ENCODE measurements at places on chromosomes 4 and X.

DNA sequence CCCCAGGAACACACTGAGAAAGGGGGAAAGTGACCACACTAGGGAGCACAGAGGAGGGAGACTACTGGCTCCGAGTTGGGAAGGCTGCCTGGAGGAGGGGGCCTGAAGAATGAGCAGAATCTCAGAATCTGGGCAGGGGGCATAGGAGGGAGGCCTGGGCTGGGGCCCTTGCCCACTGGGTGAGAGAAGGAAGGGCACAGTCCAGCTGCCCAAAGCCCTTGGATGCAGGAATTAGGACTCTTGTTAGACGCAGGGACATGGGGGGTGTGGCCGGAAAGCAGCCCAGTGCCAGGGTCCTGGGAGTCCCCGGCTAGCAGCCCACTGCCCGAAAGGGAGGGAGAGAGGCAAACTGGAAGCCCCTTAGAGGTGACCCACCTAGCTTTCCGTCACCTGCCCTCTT lies 1.9 kb upstream of the DUSP9 start:
- H3K27ac ChIP-seq = no peak overlapping the region
- no peaks in the 10 kb centered on the region for H3K4me1 ChIP-seq
- H3K27me3 ChIP-seq = no peaks in the 10 kb centered on the region
- no peaks in the 10 kb centered on the region for H3K36me3 ChIP-seq
- H3K4me3 ChIP-seq = no peak overlapping the region

GRCh38 chr4:175469514-175469913 lies 342.6 kb downstream of the GPM6A start:
- no peaks in the 10 kb centered on the region for H3K4me1 ChIP-seq
- DNase-seq = no peak
- H3K36me3 ChIP-seq = no peaks in the 10 kb centered on the region
- no peak overlapping the region for H3K4me3 ChIP-seq

GRCh38 chr4:56463711-56464110 lies 3.7 kb upstream of the SRP72 start:
- no peaks in the 10 kb centered on the region for H3K27me3 ChIP-seq
- peaks cover 32% of the 10 kb centered on the region for H3K4me1 ChIP-seq
- no peak for DNase-seq

- H3K27me3 ChIP-seq = no peaks in the 10 kb centered on the region
- no peaks in the 10 kb centered on the region for H3K36me3 ChIP-seq
- H3K4me3 ChIP-seq = no peak overlapping the region
- H3K4me1 ChIP-seq = no peaks in the 10 kb centered on the region
- no peak overlapping the region for H3K27ac ChIP-seq
These were observed 248.9 kb downstream of the TLL1 start for GRCh38 chr4:166121897-166122296.

- no peaks in the 10 kb centered on the region for H3K36me3 ChIP-seq
- no peaks in the 10 kb centered on the region for H3K27me3 ChIP-seq
- peak overlapping the region; percentile 43 for H3K27ac ChIP-seq
- no peak for DNase-seq
- H3K4me3 ChIP-seq = peak overlapping the region; percentile 8
- peaks cover 6% of the 10 kb centered on the region for H3K4me1 ChIP-seq
These were observed 6.8 kb upstream of the BCOR start for GRCh38 chrX:40104630-40104984.

DNA sequence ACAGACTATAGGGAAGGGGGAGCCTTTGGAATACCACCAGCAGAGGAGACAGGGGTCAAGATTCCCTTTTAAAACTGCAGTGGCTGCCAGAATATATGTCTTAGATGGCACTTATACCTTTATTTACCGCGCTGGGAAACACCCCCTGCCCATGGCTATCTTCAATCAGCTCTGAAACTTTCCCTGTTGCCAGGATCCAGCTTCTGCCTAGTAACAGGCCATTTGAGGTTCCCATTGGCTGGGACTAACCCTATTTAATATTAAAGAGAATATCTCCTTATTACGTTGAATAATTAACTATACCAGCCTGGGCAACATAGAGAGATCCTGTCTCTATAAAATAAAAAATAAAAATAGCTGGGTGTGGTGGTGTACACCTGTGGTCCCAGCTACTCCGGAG lies 23.8 kb downstream of the SOWAHB start:
- DNase-seq = no peak
- no peaks in the 10 kb centered on the region for H3K27me3 ChIP-seq
- H3K36me3 ChIP-seq = no peaks in the 10 kb centered on the region

DNA sequence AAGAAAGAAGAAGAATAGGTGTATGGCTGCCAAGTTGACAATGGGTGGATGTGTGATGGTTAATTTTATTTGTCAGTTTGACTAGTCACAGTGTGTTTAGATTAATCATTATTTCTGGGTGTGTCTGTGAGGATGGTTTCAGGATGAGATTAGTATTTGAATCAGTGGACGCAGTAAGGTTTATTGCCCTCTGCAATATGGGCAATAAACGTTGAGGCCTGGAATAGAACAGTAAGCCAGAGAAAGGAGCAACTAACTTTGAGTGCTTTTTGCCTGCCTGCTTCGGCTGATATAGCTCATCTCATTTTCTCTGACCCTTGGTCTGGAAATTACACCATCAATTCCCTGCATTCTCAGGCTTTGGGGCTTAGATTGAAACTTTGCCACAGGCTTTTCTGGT lies 140.8 kb upstream of the SPANXN4 start:
- no peak overlapping the region for H3K4me3 ChIP-seq
- H3K27ac ChIP-seq = no peak overlapping the region
- no peaks in the 10 kb centered on the region for H3K4me1 ChIP-seq
- no peaks in the 10 kb centered on the region for H3K27me3 ChIP-seq

DNA sequence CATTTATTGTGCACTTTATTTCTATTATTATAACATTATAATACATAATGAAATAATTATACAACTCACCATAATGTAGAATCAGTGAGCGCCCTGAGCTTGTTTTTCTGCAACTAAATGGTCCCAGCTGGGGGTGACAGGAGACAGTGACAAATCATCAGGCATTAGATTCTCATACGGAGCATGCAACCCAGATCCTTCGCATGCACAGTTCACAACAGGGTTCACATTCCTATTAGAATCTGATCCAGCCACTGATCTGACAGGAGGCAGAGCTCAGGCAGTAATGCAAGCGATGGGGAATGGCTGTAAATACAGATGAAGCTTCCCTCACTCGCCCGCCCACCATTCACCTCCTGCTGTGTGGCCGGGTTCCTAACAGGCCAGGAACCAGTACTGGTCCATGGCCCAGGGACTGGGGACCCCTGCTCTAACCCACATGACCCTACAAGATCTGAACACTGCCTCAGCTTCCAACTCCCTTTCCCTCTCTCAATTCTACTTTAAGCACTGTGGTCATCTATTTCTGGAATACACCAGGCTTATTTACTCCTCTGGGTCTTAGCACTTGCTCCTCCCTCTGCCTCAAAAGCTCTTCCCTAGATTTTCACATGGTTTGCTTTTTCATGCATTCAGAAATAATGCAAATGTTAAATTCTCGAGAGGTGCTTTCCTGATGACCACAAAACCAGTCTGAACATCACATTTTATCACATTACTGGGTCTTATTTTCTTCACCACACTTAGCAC lies 166.8 kb upstream of the HCCS start:
- no peak overlapping the region for H3K4me3 ChIP-seq
- H3K4me1 ChIP-seq = no peaks in the 10 kb centered on the region
- no peaks in the 10 kb centered on the region for H3K36me3 ChIP-seq
- DNase-seq = no peak
- no peaks in the 10 kb centered on the region for H3K27me3 ChIP-seq

DNA sequence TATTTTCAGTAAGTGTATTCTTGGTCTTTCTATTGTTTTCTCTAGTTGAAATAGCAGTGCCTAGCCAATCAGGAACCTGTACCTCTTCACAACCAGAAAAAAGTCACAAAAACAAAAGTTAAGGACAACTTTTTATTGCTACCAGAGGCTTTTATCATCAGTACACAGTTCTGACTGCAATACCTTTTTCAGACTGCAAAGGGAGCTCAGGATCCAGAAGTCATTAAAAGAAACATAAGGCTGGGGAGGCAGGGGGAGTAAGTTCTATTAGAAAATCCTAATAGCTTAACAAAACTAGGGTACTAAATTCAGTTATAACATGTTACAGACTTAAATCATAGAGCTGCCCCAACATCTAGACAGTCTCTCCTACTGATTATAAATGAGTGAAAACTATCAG lies 28.8 kb downstream of the CCNI start:
- no peak overlapping the region for H3K4me3 ChIP-seq
- H3K36me3 ChIP-seq = peaks cover 29% of the 10 kb centered on the region
- no peak for DNase-seq
- H3K27me3 ChIP-seq = no peaks in the 10 kb centered on the region
- H3K4me1 ChIP-seq = peaks cover 4% of the 10 kb centered on the region
- no peak overlapping the region for H3K27ac ChIP-seq

DNA sequence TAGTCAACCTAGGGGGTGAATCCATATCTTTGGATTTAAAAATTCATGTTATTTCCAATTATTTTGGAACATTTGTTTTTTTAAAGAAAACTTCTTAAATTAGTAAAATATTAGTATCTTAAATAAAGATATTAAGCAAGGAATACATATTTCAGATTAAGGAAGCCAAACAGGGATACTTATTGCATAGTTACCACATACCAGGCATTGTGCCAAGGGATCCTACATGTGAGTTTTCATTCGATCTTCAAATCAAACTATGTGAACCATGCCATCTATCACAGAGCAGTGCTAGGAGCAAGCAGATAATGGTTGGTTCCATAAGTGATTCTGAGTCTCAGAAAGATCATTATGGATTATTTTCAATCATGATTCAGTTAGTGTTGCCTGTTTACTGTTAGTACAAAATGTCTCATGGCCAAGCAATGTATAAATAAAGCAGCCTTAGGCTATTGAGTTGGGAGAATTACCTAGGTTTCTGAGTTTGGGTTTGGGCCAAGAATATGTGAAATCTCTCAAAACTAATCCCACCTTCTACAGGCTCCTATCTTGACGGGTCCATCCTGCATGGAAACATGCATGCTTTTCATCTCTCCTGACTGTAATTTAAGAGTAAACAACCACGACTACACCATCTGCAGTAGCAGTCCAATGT lies 176.7 kb downstream of the NPFFR2 start:
- H3K27me3 ChIP-seq = no peaks in the 10 kb centered on the region
- DNase-seq = no peak
- H3K4me3 ChIP-seq = no peak overlapping the region
- no peaks in the 10 kb centered on the region for H3K4me1 ChIP-seq

DNA sequence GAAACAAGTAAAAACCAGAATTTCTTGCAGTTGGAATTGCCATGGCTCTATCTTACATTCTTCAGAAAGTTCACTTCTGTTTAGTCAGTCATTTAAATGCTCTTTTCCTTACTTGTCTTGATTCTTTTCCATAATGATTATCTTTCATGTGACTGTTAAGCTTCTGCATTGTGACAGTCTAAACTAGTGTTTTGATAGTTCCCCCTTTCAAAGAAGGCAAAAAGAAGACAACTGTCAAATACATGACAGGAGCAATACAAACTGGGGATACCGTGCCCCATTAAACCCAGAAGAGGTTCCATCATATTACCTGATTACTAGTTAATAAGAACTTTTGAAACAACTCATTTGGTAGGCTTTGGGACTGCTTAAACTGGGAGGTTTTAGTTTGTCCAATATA lies 476.2 kb downstream of the PCDH19 start:
- DNase-seq = no peak
- H3K36me3 ChIP-seq = no peaks in the 10 kb centered on the region
- no peak overlapping the region for H3K27ac ChIP-seq
- no peaks in the 10 kb centered on the region for H3K4me1 ChIP-seq
- H3K27me3 ChIP-seq = no peaks in the 10 kb centered on the region

DNA sequence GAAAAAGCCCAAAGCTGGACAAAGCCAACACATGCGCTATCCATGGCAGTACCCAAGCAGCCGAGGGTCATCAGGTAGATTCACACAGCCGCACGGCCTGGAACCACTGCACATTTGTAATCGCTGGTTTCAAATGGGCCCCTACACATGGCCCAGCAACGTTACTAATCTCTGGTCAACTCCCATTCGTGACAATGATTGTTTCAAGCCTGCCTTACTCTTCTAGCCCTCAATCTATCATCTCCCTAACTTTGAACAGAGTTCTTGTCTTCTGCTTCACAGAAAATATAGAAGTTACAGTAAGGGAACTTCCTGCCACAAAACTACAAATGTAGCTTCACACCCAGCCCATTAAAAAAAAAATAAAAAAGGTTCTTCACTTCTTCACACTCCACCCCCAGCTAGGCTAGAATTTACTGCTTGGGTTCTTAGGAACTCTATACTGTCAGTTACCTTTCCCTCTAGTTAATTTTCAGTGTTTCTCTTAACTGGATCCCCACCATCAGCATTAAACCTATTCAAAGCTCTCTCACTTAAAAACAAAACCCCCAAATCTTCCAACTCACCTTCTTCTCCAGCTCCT lies 24.2 kb downstream of the CASP3 start:
- peaks cover 27% of the 10 kb centered on the region for H3K4me1 ChIP-seq
- H3K27ac ChIP-seq = no peak overlapping the region
- H3K36me3 ChIP-seq = peaks cover 18% of the 10 kb centered on the region
- DNase-seq = no peak

- H3K36me3 ChIP-seq = no peaks in the 10 kb centered on the region
- no peak for DNase-seq
- no peak overlapping the region for H3K4me3 ChIP-seq
- no peak overlapping the region for H3K27ac ChIP-seq
- H3K27me3 ChIP-seq = no peaks in the 10 kb centered on the region
- H3K4me1 ChIP-seq = no peaks in the 10 kb centered on the region
These were observed 350.0 kb upstream of the CTSO start for GRCh38 chr4:156303708-156304107.

GRCh38 chr4:2977211-2978088 lies 14.1 kb downstream of the GRK4 start:
- peaks cover 5% of the 10 kb centered on the region for H3K4me1 ChIP-seq
- H3K36me3 ChIP-seq = no peaks in the 10 kb centered on the region
- H3K27ac ChIP-seq = no peak overlapping the region
- H3K4me3 ChIP-seq = no peak overlapping the region
- H3K27me3 ChIP-seq = no peaks in the 10 kb centered on the region

DNA sequence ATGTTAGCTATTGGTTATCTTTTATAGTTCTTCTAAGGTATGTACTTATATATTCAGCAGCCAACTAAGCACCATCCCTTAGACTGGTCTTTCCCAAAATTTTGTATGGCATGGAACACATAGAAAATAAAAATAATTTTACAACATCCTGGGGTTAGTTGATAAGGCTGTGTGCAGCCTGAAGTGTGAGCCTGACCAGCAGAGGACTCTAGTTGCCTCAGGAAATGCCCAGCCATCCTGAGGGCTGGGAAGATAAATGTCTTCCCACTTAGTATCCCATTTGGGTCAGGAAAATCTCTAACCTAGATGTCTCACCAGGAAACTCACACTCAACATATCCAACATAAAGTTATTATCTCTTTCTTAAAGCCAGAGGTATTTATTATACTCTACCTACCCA lies 251.4 kb upstream of the POF1B start:
- H3K4me1 ChIP-seq = no peaks in the 10 kb centered on the region
- no peak overlapping the region for H3K4me3 ChIP-seq
- H3K27ac ChIP-seq = no peak overlapping the region

GRCh38 chrX:1914606-1915365 lies 299.9 kb downstream of the ASMT start:
- H3K36me3 ChIP-seq = no peaks in the 10 kb centered on the region
- no peak overlapping the region for H3K4me3 ChIP-seq
- no peaks in the 10 kb centered on the region for H3K27me3 ChIP-seq
- no peak for DNase-seq

Data from CD8-positive, alpha-beta memory T cell (primary cell).